ENCODE measurements at places on chromosomes 16 and 17. TPM values are rescaled to one million over a fixed set of nuclear protein-coding genes. Genes with fewer than 3 reads are reported as not detected.

Gene CHP2
- total RNA-seq, result not detected

Gene CYGB
- total RNA-seq, result 0.81 TPM

Gene LCAT
- 10.9 TPM for total RNA-seq

Gene MT4
- total RNA-seq, result not detected

Gene SHISA6
- total RNA-seq, result not detected

Gene ZNF652
- 8.4 TPM for total RNA-seq

Gene NPIPB2
- total RNA-seq, result 2.9 TPM

Gene CNTNAP1
- 6.3 TPM for total RNA-seq

Gene UTS2R
- not detected for total RNA-seq

Gene COX6A2
- total RNA-seq, result not detected

Gene CRK
- total RNA-seq, result 75.7 TPM

Gene NETO2
- total RNA-seq, result 103 TPM

Gene VAT1L
- total RNA-seq, result not detected

Gene CALB2
- 6.6 TPM for total RNA-seq

Gene CDH13
- total RNA-seq, result 0.01 TPM

Gene ACSM2B
- not detected for total RNA-seq

Gene CCDC40
- 5.9 TPM for total RNA-seq

Gene FAM20A
- total RNA-seq, result not detected

Gene FOXL1
- total RNA-seq, result 1.3 TPM

Gene SDK2
- 0.56 TPM for total RNA-seq

Gene TNFRSF13B
- not detected for total RNA-seq

Gene MYO18A
- total RNA-seq, result 35.1 TPM

Gene NTN1
- total RNA-seq, result 0.50 TPM

Gene SRP68
- 73.3 TPM for total RNA-seq

Gene LRRC37A
- 0.88 TPM for total RNA-seq

Gene SPNS3
- not detected for total RNA-seq

Data from A549 treated with DMSO at 1 μM for 4 hours (cell line).